Hepatic stellate cell (primary cell): ENCODE measurements at places on chromosomes 1 and 21.
A peak's percentile ranks its signal among the peaks of the same experiment; 100 is the strongest.

DNA sequence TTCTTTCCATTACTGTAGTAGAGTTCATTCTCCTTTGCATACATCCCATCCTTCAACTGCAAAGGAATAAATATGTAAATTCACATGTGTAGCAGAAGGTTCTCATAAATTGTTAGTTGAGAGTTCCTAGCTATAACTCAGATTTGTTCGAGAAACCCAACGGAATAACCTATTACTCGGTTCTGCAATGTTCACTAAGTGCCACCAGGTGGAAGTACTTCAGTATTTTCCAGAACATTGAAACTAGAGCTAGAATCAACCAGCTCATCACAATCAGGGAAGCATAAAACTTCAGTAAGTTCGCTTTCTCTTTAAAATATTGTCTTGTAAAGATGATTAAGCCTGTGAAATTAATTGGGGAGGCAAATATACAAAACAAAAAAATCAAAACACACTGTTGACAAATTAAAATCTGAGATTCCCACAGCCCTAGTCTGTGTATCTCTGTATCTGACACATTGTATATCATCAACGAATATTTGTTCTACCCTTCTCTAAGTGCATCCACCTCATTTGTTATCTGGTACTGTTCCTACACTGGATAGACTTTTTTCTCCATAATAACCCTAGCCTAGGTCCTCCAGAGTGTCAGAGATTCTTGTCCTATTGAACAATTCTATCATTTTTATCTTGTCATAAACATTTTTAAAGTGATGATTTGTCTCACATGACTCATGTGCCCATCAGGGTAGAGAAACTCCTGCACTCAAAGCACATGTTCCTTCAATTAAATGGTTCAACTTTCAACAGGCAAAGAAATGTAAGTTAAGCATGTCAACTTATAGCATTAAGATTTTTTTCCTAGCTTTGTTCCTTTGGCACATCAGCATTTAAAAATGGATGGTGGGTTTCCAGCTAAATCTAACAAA, 31.9 kb downstream of the MROH9 start:
- peak; percentile 8 for DNase-seq

DNA sequence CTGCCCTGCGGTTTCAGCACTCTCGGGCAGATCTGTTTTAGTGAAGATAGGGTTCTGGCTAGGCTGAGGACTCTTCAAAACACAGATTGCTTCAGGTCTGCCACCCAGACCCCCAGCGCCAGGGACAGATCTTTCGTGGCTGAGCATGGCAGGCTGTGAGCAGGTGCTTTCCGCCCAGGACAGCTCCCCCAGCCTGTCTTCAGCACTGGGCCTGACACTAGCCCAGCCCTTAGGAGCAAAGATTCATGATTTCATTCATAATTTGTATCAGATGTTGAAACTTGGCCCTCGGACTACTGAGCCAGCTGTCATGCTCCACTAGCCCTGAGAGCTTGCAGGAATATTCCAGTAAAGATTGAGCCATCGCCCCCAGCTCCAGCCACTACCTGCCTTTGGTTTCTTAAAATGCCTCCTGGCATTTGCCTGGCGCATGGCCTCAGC, 5.9 kb downstream of the ADPRS start:
- DNase-seq: no peak

- DNase-seq: no peak
Measured at GRCh38 chr1:73576083-73576482, 621.9 kb downstream of the LRRIQ3 start.

GRCh38 chr1:41745022-41745421, 173.7 kb downstream of the HIVEP3 start:
- no peak for DNase-seq

DNA sequence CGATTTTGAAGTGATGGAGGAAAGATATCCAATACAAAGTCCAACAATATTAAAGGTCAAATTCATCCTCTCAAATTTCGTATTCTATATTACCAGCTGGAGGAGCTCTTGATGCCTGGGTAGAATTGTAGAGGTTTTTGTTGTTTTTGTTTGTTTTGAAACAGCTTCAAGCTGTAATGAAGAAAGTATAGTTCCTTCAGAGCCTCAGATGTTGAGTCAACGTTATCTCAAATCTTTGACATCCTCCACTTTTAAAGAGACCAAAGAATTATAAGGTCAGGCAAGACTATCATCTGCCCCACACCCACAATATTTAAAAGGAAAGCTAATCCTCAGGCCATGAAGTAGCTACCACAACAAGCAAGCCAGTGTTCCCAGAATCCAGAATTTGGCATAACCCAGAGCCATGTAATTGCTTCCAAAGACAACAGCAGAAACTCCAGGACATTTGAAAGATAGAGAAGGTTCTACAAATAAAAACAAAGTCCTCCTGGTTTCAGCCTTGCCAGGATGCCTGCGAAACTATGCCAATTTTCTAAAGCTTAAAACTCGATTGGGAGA, 24.9 kb downstream of the VAV3 start:
- DNase-seq: no peak

DNA sequence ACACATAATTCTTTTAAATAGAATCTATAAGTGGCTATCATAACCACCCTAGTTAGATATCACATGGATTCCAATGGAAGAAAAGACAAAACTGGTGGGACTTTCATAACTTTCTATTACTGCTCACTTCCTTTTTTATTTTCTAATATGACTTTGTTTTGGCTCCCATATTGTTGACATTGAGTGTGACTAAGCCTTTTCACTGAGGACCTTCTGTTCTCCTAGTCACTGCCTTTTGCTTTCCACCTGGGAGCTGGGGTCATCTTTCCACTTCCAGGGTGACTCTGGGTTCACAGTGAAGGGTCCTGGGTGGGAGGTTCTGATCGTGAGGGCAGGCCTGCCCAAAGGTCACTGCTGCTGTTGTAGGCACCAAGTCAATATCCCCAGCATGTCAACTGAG, 275.8 kb downstream of the TGFB2 start:
- peak; percentile 16 for DNase-seq

DNA sequence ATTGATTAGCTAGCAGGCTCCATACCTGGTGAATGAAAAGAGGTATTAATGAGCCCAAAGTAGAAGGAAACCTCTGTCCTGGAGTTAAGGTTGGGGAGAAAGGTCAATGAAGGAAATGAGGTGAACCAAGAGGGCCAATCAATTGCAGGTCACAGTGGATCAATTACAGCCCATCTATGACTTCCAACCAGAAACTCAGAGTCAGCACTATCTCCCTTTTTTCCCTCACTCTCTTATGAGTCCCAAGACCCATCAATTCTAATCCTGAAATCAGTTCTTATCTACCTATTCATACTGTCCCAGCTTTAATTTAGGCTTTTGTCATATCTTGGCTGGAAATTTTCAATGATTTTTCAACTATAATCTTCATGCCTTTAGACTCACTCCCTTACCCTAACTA, 433.2 kb upstream of the PKN2 start:
- no peak for DNase-seq

DNA sequence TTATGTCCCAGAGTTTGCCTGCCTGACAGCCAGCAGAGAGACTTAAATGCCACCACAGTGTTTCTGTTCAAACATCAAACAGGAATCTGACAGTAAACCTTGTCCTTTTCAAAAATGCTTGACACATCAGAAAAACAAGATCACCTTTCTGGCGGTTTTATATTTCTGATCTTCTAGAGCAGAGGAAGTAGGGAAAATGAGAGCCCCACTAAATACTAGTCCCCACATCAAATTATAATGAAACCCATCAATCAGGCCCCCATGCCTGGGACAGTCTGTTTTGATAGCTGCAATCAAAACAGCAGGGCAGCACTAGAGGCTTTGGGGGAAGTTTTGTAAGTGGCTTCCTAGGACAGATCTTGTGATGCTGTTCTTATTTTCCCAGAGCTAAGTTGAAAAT, 129.3 kb downstream of the CNIH3 start:
- no peak for DNase-seq
